ENCODE measurements at places on chromosomes 3 and 15.

GRCh38 chr3:56115698-56116097 is 352.6 kb downstream of the ERC2 start:
- no peak for DNase-seq

DNA sequence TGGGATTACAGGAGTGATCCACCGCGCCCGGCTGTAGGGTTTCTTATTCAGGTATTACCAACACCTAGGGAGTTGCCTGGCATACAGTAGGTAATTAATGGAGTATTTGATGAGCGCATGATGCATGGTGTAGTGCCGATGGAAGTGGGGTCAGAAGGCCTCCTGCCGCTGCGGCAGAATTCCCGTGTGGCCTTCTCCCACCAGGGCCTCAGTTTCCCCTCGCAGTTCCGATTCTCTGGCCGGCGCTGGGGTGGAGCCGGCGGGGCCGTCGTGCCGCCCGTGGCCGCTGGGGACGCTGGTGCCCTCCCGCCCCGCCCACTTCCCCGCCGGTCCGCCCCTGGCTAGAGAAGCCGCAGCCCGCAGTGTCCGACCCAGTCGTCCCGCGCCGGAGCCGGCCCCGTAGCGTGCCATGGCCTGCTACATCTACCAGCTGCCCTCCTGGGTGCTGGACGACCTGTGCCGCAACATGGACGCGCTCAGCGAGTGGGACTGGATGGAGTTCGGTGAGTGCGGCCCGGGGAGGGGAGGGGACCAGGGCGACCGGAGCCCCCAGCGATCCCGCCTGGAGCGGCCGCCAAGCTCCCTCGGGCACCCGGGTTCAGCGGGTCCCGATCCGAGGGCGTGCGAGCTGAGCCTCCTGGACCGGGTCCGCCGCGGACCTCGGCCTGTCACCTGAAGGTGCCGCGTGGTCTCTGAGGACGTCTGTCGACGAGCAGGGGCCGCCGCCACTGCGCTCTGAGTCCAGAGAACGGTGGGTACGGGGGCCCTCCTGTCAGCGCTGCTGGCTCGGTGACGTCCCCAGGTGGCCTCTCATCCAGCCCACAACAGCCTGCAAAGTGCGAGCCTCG is at the start of gene IRAK2:
Gene IRAK2 (plus strand): TSS at position 374 of the 848 bp plus-strand sequence. CDS start 36 bp downstream, at position 410.
- DNase-seq, result peak; percentile 51

DNA sequence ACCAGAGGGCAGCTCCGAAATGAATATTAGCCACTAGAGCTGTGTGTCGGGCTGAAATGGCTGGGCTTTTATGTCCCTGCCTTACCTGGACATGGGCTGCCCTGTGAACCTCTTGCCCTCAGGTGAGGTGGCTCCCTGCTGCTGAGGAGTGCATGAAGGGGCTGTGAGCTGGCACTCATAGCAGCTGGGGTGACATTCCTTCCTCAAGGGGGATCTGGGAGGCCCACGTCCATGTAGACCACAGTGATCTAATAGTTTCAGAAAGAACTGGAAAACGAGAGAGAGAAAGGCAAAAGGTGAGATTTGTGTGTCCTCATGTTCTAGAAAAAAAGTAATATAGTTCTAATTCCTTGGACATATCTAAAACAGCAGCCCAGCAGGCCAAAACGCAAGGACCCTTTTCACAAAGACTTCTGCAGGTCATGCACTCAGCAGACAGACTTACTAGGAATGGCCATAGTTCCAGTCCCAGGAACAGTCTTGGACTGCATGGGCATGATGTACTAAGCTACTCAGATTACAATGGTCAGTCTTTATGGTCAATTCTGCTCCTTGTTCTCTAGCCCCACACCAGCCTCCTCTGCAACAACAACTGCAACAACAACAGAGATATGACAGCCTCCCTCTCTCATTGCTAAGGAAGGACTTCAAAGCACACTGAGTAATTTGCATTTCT is 10.8 kb upstream of the SLC24A5 start:
- DNase-seq, result no peak

GRCh38 chr3:101732240-101732641 is 7.8 kb downstream of the CEP97 start:
- no peak for DNase-seq

DNA sequence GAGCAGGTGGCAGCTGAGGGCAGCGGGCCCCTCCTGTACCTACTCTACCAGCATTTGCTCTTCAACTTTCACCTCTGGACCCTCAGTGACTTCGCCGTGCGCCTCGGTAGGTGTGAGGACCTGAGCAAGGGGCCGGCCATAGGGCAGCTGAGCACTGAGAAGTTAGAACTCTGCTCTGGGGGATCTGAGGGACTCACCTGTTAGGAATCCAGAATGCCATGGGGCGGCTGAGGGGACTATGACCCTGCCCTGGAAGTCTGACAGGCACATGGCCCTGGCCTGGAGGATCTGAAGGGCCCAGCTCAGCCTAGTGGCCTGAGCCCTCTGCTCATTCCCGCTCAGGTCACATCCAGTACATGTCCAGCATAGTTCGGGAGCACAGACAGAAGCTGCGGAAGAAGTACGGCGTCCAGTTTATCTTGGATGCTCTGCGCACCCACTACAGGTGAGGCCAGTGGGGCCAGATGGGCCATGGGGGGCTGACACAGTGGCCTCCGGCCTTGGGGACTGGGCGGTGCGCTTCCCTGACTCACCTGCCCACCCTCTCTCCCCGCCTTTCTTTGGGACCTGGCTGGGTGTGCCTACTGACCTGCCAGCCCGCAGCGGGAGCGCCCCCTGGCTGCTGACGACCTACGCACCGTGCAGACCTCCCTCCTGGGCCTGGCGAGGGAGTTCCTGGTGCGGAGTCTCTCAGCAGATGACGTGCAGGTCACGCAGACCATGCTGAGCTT is 18.8 kb downstream of the NBEAL2 start:
- DNase-seq, result peak; percentile 71

GRCh38 chr3:148077965-148078364 is 619.7 kb upstream of the AGTR1 start:
- DNase-seq, result no peak

GRCh38 chr15:43515741-43516140 is 1.7 kb upstream of the MAP1A start:
- no peak for DNase-seq

GRCh38 chr3:6449099-6449498 is 411.8 kb upstream of the GRM7 start:
- DNase-seq, result no peak

DNA sequence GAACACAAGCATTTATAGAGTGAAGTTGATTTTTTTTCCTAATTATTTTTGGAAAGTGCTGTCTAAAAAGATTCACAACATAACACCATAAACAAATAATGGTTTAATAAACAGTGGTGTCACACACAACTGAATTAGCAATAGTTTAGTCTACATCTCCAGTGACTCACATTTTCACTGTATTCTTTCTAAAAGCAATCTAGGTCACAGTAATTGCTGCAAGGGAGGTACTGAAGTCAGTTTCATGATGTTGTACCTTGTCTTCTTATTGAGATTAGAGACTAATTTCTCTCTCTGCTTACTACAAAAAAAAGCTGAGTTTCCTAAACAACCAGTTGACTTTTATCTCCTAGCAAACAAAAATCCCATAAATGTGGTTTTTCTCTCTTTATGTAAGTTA is 29.6 kb downstream of the PLSCR4 start:
- DNase-seq, result no peak

DNA sequence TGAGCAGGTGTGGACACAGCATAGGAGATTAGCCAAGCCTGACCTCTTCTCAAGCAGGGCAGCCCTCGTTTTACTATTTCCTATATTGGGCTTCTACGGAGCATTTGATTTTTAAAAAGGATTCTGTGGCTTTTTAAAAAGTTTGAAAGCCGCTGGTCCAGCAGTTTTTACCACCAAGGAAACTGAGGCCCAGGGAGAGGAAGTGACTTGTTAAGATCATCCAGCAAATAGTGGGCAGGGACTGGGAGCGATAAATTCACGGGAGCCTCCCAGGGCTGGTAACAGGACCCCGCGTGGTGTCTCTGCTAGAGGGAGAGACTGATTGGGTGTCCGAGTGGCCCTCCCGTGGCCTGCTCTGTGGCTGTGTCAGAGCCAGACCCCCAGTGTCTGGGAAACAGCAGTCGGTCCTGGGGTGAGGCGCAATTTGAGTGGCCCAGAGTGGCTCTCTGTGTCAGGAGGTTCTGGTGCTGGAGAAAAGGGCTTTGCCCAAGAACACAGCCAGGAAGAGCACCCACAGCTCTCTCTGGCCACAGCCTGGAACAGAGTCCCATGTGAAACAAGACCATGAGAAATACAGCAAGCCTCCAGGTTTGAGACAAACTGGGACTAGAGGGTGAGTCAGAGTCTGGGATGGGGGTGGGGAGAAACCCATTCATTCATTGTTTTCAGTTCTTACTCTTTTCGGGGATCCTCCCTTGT is 4.2 kb downstream of the FURIN start:
- DNase-seq, result no peak

DNA sequence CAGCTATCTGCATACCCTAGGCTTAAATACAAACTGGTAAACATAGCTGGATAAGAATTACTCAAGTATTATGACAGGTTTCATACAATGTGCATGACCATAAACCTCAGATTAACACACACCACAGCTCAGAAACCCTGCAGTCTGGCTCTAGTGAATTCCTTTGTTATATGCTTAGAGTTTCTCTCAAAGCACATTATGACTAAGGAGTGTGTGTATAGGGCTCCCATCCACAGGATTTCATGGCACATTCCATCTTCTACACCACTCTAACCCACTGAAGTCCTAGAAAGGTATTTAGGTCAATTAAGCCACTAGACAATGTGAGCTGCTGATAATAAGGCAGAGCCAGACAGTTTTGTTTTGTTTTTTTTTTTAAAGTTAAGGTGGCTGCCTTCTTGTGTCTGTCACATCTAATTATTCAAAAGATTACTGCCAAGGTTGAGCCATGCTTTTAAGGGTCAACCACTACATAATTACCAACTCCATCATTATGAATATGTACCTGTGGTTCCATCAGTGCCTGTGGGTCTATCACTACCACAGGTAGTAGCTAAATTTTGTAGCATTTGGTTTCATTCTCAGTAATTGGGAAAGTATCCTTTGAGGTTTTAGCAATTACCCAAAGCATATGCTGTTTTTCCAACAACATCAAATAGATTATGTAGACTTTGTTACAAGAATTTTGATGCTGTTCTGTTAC is 107.0 kb downstream of the ALCAM start:
- DNase-seq, result no peak
